ENCODE measurements at places on chromosomes 2 and 18.

DNA sequence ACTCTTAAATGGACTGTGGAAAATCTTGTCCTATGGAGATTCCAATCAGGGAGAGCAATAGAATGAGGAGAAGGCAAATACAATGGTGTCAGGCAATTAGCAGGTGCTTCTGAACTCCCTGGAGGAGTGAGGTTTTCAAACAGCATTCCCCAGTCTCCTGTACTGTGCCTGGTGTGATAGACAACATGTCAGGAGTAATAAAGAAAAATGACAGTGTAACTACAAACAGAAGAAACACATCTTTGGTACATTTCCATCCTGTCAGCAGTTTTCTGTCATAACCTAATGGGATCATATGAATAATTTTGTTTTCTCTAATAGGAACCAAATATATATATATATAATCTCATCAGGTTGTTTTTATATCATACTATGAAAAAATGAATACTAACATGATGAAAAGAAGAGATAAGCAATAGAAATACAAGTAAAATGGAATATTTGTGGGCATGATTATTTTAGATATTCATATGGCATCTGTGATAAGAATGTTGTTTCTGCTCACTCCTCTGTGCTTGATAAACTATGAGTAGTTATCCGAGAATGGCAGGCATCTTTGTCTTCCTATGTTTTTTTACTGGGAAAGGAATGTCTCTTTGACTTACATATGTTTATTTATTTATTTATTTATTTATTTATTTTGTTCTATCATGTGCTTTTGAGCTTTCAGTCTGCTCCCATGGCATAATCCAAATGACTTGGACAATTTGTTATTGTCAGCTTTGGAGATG, 441.7 kb downstream of the TXNL1 start:
- DNase-seq: no peak

DNA sequence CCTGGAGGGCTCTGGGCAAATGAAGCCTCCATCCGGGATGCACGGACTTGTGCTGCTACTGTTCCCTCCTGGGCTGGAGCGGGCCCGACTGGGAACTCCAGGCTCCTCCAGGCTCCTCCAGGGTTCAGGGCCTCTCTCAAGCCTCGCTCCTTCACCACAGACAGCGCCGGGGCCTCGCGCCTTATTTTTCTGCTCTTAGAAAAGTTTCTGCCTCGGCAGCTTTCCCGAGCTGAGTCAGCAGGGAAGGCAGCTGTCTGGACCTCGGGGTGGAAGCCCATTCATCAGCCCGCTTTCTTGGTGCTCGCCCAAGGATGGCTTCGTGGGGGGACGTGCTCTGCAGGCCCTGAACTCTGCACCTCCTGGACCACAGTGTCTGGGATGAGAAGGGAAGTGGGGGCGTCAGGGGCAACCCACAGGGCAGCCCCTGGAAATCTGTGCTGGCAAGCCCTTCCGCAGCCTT, 12.9 kb upstream of the TEX51 start:
- DNase-seq: no peak

GRCh38 chr2:2757764-2758163, 426.7 kb upstream of the MYT1L start:
- no peak for DNase-seq

DNA sequence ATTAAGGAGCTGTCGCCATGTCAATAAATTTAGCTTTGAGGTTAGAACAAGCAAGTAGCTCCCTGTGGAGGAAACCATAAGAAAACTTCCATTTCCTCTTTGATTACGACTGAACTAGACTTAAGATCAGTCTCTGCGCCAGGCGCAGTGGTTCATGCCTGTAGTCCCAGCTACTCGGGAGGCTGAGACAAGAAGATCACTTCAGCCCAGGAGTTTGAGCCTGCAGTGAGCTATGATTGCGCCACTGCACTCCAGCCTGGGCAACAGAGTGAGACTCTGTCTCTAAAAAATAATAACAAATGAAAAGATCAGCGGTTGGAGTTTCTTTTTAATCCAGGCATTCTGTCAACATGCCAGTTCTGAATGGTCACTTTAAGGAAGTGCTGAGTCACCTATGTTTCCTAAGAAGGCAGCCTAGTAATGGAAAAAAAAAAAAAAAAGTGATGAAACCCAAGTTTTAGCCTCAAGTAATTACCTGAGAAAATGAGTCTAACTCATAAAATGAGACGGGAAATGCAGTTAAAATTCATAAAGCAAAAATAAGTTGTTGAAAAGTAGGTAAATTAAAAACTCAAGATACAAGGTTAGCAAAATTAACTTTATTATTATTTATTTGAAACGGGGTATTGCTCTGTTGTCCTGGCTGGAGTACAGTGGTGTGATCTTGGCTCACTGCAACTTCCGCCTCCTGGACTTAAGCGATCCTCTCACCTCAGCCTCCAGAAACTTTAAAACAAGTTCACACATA, 10.2 kb downstream of the C18orf32 start:
- peak; percentile 72 for DNase-seq

DNA sequence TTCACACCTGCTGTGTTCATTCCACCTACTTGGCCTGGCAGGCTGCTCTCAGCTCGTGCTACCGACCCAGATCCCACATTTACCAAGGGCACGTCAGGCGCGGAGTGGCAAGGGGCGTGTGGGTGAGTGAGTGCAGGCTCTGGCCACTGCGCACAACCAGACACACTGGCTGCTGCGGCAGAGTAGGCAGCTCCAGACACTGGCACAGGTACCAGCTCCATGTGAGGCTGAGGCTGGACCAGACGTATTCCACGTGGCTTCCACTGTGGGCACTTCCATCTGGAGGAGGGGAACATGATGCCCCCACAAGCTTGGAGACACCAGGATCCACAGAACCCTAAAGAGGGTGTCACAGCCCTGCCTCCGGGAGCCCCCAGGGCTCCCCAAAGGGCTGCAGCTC, 74.6 kb upstream of the ZNF804A start:
- no peak for DNase-seq

DNA sequence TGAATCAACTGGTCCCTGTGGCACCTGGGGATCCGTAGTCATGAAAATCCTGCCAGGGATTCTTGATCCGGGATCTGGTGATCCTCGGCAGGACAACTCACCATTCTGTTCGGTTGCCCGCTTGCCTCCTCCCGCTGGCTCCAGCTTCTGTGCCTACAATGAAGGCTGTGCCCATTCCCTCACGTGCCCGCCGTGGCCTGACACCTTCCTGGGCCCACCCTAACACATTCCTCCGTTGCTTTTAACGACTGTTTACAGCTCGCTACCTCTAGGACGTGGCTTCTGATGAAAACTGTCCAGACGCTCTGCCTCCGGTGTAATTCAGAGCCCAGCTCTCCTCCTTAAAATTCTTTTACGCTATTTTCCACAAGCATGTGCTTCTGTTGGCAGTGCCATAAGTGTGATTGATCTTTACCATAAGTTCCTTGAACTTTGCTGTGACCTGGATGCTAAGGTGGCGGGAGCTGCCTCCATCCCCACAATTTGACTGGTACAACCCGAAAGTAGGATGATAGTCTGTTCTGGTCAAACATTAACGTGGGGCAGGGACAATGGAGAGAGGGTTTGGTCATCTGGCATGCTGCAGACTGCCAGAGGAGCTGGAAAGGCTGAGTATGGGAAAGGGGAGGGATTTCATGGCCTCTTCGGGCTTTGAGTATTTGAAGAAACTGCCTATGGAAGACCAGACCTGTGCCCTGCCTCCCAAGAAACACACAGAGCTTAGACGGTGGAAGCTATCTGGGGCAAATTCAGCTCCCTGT, 206.8 kb upstream of the TNP1 start:
- no peak for DNase-seq

- DNase-seq: no peak
Measured at GRCh38 chr2:8133913-8134472, 547.9 kb upstream of the ID2 start.

- no peak for DNase-seq
Measured at GRCh38 chr2:227394401-227394800, 6.7 kb upstream of the SCYGR1 start.

DNA sequence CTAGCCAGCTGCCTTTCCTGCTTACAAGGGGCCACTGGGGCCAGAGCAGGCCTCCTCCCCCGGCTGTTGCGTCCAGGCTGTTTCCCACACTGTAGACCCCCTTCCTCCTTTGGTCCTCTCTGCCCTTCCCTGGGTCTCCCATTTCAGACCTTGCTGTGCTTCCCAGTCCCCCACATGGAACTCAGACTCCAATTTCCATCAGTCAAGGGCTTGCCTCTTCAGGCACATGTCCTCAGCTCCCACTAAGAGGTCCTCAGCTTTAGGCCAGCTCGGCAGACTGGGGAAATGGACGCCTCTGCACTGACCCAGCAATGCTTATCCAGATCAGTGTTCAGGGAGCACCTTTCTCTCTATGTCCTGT, 98.0 kb upstream of the BZW1 start:
- no peak for DNase-seq

GRCh38 chr2:26355038-26355995, 8.7 kb upstream of the ADGRF3 start:
- no peak for DNase-seq

- no peak for DNase-seq
Measured at GRCh38 chr2:22885245-22885644, 499.7 kb upstream of the KLHL29 start.

DNA sequence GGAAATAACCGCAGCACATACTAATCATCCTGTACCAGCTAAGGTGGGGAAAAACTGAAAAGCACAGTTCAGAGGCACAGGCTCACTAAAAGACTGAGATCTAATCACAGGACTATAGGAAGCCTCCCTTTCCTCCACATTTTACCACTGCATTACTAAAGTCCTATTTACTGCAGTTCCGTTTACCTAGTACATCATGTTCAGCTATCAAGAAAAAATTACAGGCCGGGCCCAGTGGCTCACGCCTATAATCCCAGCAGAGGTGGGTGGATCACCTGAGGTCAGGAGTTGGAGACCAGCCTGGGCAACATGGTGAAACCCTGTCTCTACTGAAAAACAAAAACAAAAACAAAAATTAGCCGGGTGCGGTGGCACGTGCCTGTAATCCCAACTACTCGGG, 11.0 kb upstream of the NBEAL1 start:
- DNase-seq: no peak

DNA sequence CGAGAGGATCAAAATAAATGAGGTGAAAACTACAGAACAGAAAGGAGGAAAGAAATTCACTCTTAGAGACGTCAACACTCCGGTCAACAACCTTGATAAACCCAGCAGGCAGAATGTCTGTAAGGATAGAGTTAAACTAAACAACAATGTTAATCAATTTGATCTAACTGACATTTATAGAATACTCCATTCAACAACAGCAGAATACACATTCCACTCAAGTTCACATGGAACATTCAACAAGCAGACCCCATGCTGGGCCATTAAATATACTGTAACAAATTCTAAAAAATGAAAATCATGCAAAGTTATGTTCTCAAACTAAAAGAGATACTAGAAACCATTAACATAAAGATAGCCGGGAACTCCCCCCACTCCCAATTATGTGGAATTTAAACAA, 41.8 kb downstream of the FAM210A start:
- no peak for DNase-seq

GRCh38 chr2:45469314-45470099, 141.6 kb downstream of the SRBD1 start:
- DNase-seq: no peak

GRCh38 chr2:46779447-46779941, 136.1 kb downstream of the MCFD2 start:
- no peak for DNase-seq

GRCh38 chr2:207729465-207729998, 18.1 kb downstream of the CCNYL1 start:
- no peak for DNase-seq

All from epithelial cell of proximal tubule (primary cell).